ENCODE measurements at places on chromosomes 11 and 22. TPM values are rescaled to one million over a fixed set of nuclear protein-coding genes. Genes with fewer than 3 reads are reported as not detected.

DNA sequence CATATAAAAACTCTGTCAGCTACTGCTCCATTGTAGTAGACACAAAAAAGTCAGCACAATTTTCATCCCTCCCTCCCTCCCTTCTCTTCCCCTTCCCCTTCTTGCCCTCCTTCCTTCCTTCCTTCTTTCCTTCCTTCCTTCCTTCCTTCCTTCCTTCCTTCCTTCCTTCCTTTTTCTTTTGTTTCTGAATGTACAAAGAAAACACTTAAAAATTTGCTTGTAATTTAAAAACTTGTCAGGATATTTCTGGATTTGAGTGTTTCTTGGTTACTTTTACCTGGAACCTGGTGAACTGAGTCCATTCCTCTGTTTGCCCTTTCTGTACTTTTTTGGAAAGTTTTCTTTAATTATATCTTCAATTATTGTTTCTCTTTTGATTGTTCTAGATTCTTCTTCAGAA is 31.5 kb upstream of the PLET1 start:
- DNase-seq, result no peak

DNA sequence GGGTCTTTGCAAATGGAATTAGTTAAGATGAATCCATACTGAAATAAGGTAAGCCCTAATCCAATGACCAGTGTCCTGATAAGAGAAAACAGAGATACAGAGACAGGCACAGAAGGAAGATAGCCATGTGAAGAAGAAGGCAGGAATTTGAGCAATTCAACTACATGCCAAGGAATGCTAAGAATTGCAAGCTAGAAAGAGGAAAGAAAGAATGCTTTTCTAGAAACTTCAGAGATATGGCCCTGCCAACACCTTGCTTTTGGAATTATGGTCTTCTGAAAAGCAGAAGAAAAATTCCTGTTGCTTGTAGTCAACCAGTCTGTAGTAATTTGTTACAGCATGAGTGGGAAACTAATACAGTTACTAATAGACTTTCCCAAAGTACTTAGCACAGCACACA is 111.3 kb downstream of the SLC17A6 start:
- DNase-seq, result no peak

Gene CECR2
- polyA plus RNA-seq, result 13.5 TPM

Gene OSM
- 0.19 TPM for polyA plus RNA-seq

DNA sequence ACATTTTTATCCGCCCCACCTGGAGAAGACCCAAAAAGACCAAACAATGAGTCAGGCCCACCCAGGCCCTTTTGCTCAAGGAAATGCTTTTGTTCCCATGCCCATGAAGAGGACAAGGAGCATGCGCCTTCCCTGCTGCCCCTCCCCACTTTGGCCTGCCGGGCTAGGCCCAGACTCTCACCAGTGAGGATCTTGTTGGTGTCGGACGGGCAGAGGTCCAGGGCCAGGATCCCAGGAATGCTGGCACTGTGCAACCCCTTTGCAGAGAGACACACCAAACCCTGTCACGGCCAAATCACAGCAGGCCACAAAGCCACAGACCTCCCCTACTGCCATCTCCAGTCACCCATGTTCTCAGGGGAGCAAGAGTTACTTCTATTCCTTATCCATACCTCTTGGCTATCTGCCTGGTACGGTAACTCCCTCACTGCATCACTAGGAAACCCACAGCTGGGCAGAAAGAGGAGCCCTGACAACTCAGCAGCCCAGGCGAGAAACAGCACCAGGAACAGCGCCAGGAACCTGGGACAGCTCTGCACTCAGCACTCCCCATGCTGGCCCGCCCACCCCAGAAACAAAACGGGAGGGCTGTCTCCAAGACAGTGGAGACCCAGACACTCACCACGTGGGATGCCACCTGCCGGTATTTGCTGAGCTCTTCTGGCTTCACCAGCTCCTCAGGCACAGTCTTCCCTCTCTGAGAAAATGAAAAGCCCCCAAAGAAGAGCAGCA is 5.5 kb downstream of the PRPF19 start:
- no peak for DNase-seq

GRCh38 chr11:103978616-103979595 is 57.5 kb upstream of the DDI1 start:
- peak; percentile 2 for DNase-seq

DNA sequence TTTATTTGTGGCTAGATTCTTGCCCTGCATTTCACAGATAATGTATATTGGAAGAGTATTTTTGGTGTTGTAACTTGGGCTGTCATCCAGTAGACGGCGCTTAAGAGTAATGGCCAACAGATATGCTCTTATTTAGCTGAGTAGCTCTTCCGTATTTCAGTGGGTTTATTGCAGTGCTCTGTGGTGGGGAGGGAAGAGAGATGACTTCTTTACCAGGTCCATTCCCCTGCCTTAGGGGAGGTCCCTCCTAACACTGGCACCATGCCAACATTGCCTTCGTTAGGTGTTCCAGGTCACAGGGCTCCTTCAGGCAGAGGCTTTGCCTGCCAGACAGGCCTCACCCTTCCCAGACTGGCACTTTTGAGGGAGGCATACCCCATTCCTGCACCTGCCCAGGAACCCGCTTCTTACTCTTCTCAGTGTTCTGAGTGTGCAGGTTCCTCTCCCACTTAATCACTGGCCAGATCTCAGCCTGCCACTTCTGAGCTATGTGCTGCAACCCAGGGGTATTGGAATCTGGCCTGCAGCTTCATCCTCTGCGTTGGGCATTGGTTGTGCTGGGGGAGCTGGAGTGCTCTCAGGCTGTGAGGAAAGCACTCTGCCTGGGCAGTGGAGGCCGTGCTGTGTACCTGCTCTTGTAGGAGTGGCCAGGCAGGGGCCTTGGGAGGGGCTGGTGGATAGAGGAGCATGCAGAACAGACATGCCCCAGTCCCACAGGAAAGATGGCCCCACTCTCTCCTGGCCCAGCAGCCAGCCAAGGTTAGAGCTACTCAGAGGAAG is 29.4 kb upstream of the SLN start:
- no peak for DNase-seq

Gene CD3E
- polyA plus RNA-seq, result 1.9 TPM

DNA sequence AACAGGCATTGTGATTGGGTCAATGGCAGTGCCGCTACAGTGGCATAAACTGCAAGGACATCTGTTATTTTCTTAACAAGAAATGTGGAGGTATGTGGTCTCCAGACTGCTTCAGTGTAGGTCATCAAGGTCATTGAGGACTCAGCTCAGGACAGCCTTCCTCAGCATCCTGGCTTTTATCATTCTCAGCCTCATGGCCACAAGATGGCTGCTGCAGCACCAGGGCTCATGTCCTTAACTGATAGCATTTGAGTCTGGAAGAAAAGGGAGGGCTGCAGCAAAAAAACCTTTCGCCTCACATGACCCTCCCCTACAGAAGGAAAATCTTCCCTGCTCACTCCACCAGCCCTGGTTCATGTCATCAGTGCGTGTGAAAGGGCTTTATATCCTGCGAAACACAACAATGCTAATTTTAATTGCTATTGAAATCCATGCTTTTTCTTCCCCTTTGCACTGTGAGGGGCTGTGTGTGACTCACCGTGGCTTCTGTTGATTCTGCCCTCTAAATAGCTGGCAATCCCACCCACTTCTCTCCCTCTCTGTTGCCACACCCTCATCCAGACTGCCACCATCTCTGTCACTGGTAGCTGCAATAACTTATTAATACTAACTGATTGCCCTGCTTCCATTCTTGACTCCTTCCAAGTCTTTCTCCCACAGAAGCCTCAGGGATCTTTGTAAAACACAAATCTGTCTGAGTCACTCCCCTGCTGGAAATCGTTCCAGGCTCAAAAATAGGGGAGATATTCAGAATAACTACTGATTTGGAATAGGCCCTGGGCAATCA is 43.8 kb downstream of the CHRDL2 start:
- DNase-seq, result no peak

- DNase-seq, result no peak
Measured at GRCh38 chr11:75241906-75242644, 1.5 kb downstream of the TPBGL start.

DNA sequence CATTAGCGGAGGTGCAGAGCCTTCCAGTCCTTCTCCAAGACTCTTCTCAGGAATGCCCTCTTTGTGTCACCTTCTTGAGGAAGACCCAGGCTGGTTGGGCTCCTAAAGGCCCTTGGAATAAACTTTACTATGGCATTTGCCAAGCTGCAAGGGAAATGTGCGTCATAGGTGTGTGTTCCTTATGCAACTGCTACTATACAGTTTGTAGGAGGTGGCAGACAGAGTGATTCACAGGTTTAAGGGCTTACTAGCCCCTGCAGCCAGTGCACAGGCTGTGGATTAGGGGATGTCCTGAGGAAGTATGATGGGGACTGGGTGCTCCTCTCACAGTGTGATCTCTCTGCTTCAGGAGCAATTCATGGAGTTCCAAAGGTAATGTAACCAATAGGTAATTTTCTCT is 74.6 kb downstream of the TENM4 start:
- no peak for DNase-seq

Gene PKDREJ
- polyA plus RNA-seq, result 0.60 TPM

GRCh38 chr11:110600322-110600721 is 111.9 kb downstream of the ARHGAP20 start:
- DNase-seq, result no peak

Gene MIAT
- 2.2 TPM for polyA plus RNA-seq

Gene UCP3
- polyA plus RNA-seq, result 3.2 TPM

Gene PKNOX2
- polyA plus RNA-seq, result 19.9 TPM

Gene CACNA1I
- polyA plus RNA-seq, result 0.09 TPM

GRCh38 chr22:50485221-50486131 is 1.2 kb upstream of the MIOX start:
- DNase-seq, result no peak

DNA sequence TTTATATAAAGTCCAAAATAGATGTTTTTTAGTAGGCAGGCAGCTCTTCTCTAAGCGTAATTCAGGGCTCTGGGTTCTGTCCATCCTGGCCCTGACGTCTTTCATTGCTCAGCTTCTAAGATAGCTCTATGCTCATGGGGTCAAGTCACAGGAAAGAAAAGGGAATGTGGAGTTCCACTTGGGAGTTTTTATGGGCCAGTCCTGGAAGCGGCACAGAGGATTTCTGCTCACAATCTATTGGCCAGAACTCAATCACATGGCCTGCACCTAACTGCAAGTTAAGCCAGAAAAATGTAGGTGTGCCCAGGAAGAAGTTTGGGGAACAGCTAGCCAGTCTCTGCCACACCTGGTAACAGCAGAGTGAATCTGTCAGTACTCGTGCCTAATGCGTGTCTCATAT is 7.4 kb upstream of the ZBTB16 start:
- DNase-seq, result no peak

GRCh38 chr11:114348200-114349191 is 51.8 kb downstream of the C11orf71 start:
- DNase-seq, result peak; percentile 46

DNA sequence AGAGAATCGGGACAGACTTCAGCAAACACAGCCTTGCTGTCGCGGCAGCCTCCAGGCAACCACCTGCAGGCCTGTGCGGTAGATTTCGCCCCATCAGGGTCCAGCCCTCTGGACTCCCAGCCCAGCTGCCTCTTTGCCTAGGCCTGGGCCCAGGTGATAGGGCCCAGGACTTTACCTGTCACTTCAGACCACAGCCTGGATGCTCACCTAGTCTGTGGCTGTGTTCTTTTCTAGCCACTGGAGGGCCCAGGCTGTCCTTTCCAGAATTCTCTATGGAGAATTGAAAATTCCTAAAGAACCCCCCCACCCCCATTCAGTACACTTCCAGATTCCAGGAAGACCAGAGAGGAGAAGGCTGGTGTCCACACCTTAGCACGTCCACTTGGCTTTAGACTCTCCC is 30.6 kb upstream of the RAB1B start:
- DNase-seq, result no peak

Gene CCDC89
- polyA plus RNA-seq, result 4.7 TPM

GRCh38 chr11:30317030-30317429 is 5.9 kb upstream of the ARL14EP start:
- no peak for DNase-seq

All from right lung (tissue), 10 donors.